LHCN-M2 (cell line): ENCODE measurements at places on chromosomes 5 and 9. TPM values are rescaled to one million over a fixed set of nuclear protein-coding genes. Genes with fewer than 3 reads are reported as not detected.

GRCh38 chr9:130997925-130998596 is 10.9 kb upstream of the LAMC3 start:
- DNase-seq: peak; percentile 59

DNA sequence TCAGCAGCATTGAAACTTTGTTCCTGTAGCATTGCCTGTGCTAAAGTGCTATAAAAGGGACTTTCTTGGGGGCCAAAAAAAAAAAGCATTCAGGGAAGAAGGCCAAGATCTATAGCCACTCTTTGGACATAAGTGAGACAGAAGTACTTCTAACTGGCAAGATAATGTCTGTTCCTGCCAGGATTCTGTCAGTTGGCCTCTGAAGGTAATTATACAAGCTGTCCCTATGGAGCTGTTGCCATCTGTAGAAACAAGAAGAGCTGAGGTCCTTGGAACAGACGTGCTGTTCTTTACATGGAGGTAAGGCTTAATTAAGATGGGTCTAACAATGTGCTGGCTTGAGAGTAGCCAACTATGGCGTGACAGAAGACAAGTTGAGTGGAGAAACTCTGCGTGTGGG is 9.7 kb downstream of the KIF20A start:
- DNase-seq: no peak

DNA sequence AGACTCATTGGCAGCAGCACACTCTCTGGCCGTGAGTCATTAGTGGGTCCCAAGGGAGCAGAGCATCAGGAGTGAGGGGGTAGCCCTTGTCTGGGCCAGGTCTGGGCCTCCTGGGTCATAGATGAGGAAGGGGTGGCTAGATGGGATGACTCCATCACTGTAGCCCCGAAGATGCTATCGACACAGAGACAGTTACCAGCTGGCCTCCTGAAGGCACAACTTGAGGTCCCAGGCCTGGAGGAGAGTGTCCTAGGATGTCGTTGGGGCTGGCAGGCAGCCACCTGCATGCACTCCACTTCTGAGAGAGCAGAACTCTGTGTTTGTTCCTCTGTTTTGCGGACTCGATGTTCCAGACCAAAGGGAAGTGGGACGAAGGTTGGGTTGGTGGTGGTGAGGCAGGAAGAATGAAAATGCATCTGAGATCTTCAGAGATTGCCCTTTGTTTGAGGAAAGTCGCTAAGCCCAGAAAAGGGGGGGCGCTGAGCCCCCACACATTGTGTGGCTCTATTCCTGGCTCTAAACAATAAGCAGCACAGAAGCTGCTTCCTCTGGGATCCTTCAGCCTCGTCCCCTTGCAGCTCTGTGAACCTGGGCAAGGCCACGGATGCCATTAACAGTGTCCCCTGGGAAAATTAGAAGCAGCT is 4.7 kb downstream of the BTNL9 start:
- peak; percentile 12 for DNase-seq

DNA sequence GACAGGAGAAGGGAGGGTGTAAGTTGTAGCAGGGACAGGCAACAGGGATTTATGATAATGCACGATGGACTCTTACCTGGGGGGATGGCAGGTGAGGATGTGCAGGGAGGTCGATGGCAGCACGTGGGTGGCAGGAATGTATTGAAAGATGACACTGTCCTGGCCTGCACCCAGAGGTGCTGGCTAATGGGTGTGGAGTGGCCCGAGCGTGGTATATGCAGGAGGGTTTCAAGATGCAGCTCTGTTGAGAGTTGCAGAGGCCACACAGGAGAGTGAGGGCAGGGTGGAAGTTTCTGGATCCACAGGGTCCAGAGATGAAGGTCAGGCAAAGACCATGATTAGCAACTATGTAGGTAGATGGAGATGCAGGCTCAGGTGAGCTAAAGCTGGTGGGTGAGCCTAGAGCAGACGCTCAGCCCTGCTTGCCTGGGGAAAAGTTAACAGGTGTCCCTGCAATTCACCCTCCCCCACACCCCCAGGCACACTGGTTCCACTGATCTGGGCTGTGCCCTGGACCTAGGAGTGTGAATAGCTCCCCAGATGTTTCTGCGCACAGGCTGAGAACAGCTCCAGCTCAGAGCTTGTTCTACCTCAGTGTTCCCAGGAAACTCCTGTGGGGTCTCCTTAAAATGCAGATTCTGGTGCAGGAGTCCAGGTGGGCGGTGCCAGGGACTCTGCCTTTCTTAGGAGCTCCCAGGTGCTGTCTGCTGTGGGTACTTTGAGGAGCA is 21.5 kb upstream of the S1PR3 start:
- no peak for DNase-seq

DNA sequence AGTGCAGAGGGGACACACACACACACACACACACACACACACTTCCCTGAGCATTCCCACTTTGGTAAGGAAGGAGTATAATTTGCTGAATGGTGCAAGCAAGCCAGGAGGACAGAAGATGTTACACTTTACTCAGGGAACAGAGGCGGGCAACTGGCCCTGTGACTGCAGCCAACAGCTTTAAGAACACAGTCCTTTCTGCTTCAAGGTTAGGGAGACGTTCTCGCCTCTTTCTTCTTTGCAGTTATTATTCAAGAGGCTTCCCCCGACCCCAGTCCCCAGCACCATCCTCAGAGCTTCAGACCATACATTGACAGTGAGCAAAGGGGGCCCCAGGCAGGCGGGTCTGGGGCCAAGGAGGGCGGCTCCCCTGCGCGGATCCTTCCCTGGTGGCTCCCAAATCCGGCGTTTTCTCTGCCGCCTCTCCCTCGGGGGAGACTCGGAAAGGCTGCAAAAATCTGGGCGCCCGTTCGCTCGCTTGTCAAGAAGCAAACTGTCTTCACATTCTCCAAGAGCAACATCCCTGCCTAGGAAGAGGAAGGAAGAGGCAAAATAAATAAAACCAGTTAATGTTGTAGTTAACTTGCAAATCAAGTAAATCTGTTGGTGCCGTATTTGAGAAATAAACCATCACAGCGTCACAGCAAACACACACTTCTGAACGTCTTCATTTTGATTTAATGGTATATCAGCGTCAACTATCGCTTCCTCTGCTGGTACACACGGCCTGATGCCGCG is 3.8 kb upstream of the LHX2 start:
- no peak for DNase-seq

GRCh38 chr9:104608336-104608735 is 2.9 kb upstream of the OR13C2 start:
- DNase-seq: no peak

GRCh38 chr5:38465061-38465460 is 91.4 kb downstream of the LIFR start:
- peak; percentile 82 for DNase-seq

- DNase-seq: no peak
Observed at GRCh38 chr5:171986772-171987171, 19.7 kb downstream of the FBXW11 start.

GRCh38 chr5:143582176-143582575 is 178.7 kb upstream of the NR3C1 start:
- DNase-seq: peak; percentile 35

- DNase-seq: no peak
Observed at GRCh38 chr9:122112238-122112637, 19.1 kb upstream of the TTLL11 start.

DNA sequence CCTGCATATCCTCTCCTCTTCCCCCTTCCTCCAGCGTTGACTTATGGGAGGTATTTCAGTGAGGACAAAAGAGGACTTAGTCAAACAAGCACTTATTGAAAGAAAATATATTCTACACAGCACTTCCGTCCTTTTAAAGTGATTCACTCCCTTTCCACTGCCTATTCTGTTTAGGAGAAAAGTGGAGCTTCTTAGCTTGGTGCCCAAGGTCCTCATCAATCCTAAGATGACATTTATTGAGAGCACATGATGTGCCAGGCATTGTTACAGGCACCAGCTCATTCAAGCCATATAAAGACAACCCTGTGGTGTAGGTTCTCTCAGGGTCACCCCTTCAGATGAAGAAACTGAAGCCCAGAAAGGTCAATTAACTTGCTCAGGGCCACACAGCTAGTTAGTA is 95.9 kb downstream of the KCNIP1 start:
- DNase-seq: no peak

GRCh38 chr9:92590377-92590776 is 54.6 kb upstream of the ECM2 start:
- DNase-seq: no peak

DNA sequence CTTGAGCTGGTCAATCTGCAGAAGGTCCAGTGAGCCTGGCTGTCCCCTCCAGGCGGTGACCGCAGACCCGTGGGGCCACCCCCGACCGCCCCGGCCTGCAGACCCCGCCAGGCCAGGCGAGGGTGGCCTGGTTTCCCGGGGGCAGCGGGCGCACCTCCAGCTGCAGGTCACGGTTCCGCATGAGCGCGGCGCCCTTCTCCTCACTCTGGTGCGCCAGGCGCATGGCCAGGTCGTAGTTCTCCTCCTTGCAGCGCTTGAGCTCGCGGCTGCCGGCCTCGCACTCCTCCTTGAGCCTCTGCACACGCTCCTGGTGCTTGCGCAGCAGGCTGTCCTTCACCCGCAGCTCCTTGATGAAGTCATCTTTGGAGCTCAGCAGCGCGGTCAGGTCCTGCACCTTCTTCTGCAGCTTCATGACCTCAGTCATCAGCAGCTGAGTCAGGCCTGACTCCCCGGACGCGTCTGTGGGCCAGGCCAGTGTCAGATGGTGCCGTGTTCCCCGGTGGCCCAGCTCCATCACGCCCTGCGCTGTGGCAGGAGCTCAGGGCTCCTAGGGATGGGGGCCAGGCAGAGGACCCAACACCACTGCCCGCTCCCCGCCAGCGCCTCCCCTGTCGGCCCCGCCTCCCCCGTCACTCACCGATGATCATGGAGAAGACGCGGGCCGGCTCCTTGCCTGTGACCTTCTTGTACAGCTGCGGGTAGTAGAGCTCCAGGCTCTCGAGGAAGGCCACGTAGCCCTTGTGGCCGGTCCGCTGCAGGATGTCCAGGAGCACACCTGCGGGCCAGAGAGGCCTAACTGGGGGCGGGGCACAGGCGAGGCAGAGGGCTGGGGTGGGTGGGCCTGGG is 2.6 kb downstream of the CARD9 start:
- DNase-seq: no peak

- no peak for DNase-seq
Observed at GRCh38 chr9:111258875-111259271, 71.2 kb downstream of the OR2K2 start.

- DNase-seq: peak; percentile 94
Observed at GRCh38 chr5:158456756-158457155, 597.8 kb upstream of the CLINT1 start.

- DNase-seq: peak; percentile 35
Observed at GRCh38 chr9:95505717-95506427, 10.9 kb downstream of the PTCH1 start.

DNA sequence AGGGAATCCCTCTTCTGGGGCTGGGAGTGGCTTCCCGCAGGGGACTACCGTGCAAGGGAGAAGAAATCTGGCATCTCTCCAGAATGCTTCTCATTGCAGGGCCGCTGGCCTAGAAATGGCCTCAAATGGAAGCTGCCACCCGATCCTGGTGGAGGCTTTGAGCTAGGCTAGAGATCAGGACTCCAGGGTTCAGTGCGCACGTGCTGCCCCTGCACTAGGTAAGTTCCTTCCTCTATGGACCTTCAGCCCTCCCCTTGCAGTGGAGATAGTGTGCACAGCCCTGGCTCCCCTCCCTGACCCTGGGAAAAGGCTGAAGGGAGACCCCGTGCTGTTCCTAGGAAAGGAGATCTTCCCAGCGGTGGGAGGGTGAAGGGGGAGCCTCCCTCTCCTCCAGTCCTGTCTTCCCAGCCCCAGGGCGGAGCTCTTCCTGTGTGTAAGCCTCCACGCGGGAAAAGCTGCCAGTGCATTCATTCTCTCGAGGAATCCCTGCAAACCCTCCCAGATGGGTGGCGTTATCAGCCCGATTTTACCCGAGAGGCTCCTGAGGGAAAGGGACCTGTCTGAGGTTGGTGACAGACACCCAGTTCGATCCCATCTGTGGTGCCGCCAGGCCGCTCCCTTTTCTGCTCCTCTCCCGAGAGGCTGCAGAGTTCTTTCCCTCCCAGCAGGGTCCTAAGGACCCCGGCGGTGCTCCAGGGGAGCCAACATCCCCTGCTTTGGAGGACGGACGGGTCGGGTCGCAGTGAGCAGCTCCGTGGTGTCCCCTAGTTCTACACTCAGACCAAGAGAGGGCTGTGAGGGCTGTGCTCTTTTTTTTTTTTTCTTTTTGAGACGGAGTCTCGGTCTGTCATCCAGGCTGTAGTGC is 1.4 kb upstream of the CERCAM start:
- peak; percentile 35 for DNase-seq

DNA sequence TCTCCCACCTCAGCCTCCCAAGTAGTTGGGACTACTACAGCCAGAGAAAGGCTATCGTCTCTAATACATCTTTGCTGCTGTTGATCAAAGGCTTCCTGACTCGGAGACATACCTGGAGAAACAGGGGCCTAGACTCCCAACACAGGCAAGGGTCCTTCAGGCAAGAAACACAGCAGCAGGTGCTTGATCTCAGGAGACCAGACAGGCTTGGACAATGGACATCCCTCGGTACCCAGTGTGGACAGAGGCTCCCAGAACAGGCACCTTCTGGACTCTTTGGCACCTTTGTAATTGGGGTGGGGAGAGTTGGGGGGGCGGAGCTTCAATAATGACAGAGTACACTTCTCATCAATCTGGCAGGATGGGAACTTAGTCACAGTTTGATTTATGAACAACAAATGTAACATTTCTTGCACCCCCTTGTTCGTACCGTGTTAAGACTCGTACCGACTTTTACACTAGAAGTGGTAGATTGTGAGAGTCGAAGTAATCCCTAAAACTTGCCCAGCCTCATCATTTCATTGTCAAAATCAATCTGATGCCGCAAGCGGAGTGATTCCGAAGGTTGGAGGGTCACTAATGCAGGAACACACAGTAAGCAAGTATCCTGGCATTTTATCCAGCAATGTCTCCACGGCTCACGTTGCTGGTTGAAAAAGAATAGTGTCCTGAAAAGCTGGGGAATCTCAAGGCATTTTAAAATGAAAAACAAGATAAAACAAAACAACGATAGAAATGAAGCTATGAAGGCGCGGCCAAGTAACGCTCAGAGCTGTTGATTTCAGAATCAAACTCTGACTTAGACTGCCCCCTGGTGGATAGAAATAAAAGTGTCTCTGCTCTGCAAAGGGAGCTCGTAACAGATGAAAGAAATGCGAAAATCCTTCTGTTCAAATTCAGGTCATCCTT is 46.4 kb upstream of the STK32A start:
- peak; percentile 76 for DNase-seq

DNA sequence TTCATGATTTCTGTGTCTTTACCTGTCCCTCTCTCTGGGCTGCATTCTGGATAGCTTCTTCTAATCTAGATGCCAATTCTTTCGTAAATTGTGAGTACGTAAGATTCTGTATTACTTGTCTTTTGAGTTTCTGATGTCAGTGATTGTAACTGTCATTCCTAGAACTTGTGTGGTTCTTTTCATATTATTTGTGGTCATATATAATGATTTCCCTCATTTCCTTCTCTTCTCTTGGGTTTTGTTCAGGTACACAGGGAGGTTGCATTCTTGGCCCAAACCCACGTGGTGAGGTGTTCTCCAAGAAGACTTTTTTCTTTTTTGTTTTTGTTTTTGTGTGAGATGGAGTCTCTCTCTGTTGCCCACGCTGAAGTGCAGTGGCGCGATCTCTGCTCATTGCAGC is 13.8 kb downstream of the UGCG start:
- peak; percentile 3 for DNase-seq

Gene C5orf52
- not detected in 2 replicates for total RNA-seq

Gene UBQLN1
- 99.8 and 111 TPM in 2 replicates for total RNA-seq

Gene SYK
- not detected in 2 replicates for total RNA-seq

Gene LHX3
- total RNA-seq: not detected in 2 replicates

Gene ANKH
- total RNA-seq: 18.5 and 27.3 TPM in 2 replicates

Gene GRIA1
- 7.4 and 10.0 TPM in 2 replicates for total RNA-seq

Gene FBP2
- not detected in 2 replicates for total RNA-seq

Gene LECT2
- total RNA-seq: not detected in 2 replicates

Gene CRHBP
- total RNA-seq: 0.13 TPM in 1 of 2 replicates, not detected in the other

Gene PCDHA7
- 0.11 and 0.19 TPM in 2 replicates for total RNA-seq

Gene TNC
- total RNA-seq: 29.6 and 39.9 TPM in 2 replicates

Gene SLC35D2
- total RNA-seq: 9.4 and 16.6 TPM in 2 replicates

Gene SLC46A2
- not detected in 2 replicates for total RNA-seq
